ENCODE measurements at places on chromosomes 4 and X.

GRCh38 chr4:98577956-98578355 is 80.5 kb downstream of the TSPAN5 start:
- DNase-seq: no peak

- peak; percentile 76 for DNase-seq
Observed at GRCh38 chr4:153084980-153085630, 119.1 kb upstream of the TRIM2 start.

DNA sequence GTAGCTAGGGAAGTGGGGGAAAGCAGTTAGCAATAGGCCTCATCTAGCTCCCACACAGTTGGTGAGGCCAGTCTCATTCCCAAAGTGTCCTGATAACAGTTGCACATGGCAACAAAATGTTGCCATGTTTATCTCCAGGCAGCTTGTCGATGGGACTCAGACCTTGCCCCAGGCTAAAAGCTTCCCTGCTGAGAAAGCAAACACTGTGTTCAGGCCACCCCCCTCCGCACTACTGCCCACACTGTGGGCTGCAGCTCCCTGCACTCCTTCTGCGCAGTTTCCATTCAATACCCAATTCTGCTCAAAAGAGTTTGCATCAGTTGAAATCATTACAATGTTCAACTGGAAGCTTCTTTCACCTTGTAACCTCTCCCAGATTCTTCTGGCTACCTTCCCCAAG is 287.8 kb upstream of the GK2 start:
- DNase-seq: no peak

DNA sequence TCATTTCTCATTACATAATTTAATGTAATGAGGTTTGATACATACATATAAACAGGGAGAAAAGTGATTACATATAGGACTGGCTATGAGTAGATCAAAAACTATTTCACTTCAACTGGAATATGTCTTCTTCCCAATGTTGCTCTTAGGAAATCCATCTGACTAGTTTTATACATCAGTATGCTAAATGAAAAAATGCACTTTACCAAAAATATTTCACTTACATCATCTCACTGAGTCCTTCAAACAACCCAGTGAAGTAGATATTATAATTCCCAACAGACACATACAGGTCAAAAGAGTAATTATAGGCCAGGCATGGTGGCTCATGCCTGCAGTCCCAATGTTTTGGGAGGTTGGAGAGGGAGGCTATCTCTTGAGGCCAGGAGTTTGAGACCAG is 215.9 kb downstream of the MID1 start:
- DNase-seq: no peak

GRCh38 chrX:69210581-69210980 is 45.3 kb upstream of the PJA1 start:
- no peak for DNase-seq

DNA sequence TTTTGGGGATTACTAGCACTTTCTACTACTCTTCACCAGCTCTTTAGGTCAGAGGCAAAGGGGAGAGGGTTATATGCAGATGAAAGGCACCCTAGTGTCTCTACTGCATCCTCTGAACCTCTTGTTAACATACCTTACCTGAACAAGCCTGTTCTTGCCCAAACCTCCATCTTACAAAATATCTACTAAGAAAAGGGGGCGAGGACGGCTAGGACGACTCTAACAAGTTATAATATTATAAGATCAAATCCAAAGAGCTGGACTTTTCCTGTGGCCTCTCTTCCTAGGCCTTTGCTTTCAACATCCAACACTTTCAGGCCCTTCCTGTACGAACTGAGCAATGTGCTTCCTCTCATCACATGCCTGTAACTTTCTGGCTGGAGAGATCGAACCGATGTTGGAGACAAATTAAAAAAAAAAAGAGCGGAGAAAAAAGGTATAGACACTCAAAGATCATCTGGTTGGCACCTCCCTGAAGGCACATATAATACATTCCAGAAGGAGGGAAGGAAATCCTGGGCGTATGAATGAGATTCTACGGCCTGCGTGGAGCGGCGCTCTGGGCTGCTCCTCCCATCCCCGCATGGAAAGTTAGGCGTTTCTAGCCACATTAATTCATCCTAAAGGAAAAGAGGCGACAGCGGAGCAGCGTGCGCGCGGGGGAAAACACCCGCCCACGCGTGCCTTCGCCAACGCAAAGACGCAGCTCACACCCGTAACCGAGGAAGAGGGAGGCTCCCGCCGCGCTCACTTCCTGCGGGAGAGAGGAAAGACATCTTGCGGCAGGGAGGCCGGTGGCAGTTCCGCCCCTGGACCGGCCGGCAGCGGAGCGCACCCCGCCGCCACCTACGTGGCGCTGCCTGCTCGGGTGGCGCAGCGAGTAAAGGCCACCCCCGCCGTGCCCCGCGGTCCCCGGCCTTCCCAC is 808 bp downstream of the PRDM5 start:
- DNase-seq: peak; percentile 16

- peak; percentile 51 for DNase-seq
Observed at GRCh38 chr4:8269535-8270417, at the start of gene HTRA3. HTRA3 (plus strand) TSS chr4:8269754; CDS start chr4:8269969, 215 bp downstream.

DNA sequence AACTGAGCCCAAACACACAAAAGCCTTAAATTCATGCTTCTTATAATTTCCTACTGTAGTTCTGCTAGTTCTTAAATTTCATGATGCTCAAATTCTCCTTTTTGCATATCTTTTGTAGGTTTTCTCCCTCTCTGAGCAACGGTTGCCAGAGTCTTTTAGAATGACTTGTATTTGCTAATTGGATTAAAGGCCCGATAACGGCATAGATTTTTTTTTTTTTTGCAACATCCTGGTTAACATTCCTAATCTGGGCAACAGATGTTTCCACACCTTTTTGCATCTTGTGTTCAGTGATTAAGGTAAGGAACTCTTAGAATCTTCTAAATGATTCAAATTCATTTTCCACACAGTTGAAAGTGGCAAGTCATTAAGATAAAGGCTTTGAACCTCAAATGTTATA is 66.3 kb upstream of the ADGRG2 start:
- DNase-seq: no peak

DNA sequence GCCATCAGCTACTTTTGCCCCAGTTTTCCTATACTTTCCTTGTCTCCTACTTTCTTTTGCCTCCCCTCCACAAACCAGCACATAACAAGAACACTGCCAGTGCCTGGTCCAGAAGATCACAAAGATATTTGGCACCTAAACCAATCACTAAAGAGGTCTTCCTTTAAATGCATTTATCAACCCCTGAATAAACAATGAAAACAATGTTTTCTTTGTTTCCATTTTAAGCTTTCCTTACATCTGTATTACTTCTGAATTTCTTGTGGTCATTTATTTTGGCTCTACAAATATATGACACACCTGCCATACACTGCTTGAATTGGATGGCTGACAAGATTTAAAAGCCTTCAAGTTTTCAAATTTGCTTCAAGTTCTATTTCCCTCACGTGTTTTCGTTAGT is 43.9 kb downstream of the MBNL3 start:
- no peak for DNase-seq

- DNase-seq: no peak
Observed at GRCh38 chr4:145871209-145871608, 67.4 kb downstream of the ZNF827 start.

DNA sequence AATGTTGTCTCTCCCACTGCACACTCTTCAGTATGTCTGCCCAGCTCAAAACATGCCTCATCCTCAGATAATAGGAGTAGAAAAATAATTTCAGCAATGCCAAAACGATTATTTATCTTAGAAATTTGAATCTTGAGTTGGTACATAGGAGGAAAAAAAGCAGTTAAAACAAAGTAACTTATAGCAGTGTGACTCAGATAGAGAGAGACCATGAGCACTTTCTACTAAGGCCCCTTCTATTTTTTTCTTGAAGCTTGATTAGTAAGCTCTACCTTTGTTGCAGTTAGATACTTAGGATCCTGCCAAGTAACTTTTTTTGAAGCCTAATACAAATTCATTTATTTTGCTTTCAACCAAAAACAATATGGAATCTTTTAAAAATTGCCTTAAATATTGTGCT is 212.3 kb downstream of the MAD2L1 start:
- DNase-seq: no peak

Measured in hematopoietic multipotent progenitor cell treated with erythropoietin and hydrocortisone succinate and interleukin-3 and kit ligand, for 6 days (in vitro differentiated cells).